ENCODE measurements at places on chromosomes 13 and 19.

GRCh38 chr19:28899703-28900102 is 313.2 kb downstream of the UQCRFS1 start:
- no peak for DNase-seq

GRCh38 chr19:7381073-7381390 is 32.3 kb downstream of the ARHGEF18 start:
- DNase-seq, result no peak

- DNase-seq, result no peak
These were observed 17.0 kb upstream of the COX7A1 start for GRCh38 chr19:36169084-36169760.

- no peak for DNase-seq
These were observed 53.1 kb downstream of the ZNF254 start for GRCh38 chr19:24140099-24140498.

DNA sequence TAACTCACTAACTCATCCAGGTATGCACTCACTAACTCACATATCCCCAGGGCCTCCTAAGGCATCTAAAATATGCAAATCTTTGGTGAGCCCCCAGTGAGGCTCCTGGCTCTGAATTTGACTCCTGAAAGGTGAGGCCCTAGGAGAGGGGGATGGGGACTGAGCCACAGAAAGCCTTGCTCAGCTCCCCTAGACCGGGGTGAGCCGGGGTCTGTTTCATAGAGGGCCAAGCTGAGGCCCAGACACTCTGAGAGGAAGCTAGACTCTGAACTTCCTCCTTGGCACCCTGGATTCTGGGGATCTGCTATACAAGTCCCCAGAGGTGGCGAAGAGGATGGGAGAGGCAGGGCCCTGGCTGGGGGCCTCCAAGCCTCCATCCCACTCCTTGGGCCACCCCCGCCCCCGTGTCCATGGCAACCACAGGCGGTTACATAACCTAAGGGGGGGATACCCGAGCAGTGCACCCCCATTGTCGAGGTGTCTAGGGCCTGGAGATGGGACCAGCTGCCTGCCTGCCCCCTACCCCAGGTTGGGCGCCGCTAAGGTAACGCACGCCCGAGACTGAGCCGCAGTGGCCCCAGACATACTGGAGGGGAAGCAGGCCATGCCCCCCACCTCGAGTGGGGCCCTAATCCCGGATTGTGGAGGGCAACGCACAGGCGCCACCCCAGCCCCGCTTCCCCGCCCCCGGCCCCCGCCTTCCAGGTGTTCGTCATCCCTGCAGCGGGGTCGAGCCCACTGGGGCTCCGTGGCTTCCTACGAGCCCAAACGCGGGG is 646 bp downstream of the ABHD8 start:
- DNase-seq, result no peak

DNA sequence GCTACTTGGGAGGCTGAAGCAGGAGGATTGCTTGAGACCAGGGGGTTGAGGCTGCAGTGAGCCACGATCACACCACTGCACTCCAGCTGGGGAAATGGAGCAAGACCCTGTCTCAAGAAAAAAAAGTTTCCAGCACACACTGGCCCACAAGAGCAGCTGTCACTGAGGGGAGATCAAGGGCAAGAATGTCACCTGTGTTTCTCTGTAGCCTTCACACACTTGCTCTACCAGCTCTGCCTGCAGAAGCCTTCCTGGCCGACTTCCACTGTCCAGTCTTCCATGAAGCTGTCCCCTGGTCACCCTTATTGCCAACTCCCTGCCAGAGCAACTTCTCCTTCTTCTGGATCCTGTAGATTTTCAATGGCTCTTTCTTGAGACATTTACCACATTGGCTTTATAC is 158.0 kb downstream of the KCTD15 start:
- no peak for DNase-seq

GRCh38 chr19:7262470-7262869 is 31.7 kb downstream of the INSR start:
- no peak for DNase-seq

GRCh38 chr19:1850809-1851653 is 2.7 kb upstream of the REXO1 start:
- no peak for DNase-seq

DNA sequence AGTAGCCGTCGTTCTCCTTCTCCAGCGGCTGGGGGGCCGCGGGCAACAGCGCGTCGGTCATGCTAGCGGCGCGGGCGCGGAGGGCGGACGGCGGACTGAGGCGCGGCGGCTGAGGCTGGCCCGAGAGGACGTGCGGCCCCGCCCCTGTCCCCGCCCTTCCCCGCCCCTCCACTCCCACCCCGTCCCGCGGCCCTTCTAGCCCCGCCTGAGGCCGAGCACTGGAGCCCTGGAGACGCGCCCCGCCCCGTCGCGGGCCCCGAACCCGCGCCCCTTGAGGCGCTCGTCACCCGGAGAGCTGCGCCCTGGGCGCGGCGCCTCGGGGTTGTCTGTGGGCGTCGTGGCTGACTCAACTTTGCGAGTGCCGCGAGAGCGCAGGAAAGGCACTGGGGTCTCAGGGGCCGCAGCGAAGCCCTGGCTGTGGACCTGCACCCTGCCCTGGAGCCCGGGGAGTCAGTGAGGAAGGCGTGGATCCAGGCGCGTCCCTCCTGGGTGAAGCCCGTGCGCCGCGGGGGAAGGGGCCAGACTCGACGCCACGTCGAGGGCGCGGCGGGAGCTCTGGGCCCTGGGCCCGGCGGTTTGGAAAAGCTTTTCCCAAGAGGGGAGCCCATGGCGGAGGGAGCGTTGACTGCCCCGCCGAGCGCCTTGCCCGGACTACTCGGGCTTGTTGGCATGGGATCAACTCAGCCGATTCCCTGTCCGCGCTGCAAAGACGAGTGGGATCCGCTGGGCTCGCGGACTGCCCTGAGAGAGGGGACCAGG is at the start of gene RHPN2:
Gene RHPN2, minus strand, starts transcription at position 97 of the 759 bp plus-strand sequence. Its CDS starts 36 bp downstream, at position 61.
- peak; percentile 20 for DNase-seq

All from activated T-cell treated with anti-CD3 and anti-CD28 coated beads for 1 hour (primary cell).